ENCODE measurements at places on chromosomes 16 and 17.

DNA sequence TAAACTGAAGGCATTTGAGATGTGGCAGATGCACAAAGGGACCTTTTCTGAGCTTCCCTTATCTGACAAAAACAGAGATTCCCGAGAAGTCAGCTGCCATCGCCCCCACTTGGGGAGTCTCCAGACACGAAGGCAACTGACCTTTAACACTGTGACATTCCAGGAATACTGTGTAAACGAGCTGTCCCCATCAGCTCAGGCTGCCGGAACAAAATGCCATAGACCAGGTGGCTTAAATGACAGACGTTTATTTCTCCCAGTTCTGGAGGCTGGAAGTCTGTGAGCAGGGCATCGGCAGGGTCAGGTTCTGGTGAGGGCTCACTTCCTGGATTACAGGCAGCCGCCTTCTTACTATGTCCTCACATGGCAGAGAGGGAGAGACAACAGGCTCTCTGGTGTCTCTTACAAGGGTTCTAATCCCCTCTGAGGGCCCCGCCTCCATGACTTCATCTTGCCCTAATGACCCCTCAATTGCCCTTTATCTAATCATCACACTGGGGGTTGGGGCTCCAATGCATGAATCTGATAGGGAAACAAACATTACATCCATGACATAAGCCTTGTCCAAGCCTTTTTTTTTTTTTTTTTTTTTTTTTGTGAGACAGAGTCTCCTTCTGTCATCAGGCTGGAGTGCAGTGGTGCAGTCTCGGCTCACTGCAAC is 178.5 kb upstream of the RPL38 start:
- DNase-seq, result no peak

- DNase-seq, result no peak
Observed at GRCh38 chr16:88403794-88404581, 21.2 kb downstream of the ZNF469 start.

GRCh38 chr17:81221842-81222619 is 734 bp downstream of the CEP131 start:
- DNase-seq, result no peak

GRCh38 chr16:3650631-3651265 is 3.7 kb upstream of the DNASE1 start:
- no peak for DNase-seq

GRCh38 chr16:67801241-67801640 is 5.1 kb downstream of the RANBP10 start:
- DNase-seq, result no peak

GRCh38 chr16:84093879-84094270 is 22.9 kb downstream of the MBTPS1 start:
- DNase-seq, result no peak

GRCh38 chr17:33099252-33099651 is 107.6 kb downstream of the SPACA3 start:
- no peak for DNase-seq

DNA sequence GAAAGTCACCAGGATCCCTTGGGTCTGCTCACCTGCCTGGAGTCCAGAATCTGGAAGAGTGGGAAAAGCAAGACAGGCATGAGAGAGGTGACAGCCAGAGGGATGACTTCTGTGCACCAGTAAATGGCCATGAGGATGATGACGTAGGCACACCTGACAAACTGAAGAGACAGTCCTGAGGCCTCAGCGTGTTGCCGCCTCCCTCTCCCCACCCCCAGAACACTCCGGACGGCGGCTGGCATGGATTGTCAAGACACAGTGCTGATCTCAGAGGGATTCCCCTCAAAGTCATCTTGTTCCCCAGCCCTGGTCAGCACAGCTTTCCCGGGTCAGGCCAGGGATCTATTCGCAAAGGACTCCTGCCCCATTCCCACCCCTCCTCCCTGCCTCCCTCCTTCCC is 6.2 kb downstream of the SLC13A5 start:
- DNase-seq, result no peak

DNA sequence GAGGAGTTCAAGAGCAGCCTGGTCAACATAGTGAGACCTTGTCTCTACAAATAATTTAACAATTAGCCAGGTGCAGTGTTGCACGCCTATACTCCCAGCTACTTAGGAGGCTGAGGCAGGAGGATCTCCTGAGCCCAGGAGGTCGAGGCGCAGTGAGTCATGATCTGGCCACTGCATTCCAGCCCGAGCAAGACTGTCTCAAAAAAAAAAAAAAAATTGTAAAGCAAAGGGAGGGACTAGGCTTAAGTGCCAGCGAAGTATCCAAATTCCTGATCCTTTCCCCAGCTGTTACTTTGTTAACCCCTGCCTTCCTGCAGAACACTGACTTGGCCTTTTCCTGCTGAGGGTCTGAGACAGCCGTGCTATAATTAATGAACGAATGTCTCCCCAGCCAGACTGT is 2.7 kb downstream of the GDPD3 start:
- no peak for DNase-seq

GRCh38 chr16:54652201-54652770 is 278.4 kb upstream of the IRX5 start:
- no peak for DNase-seq

DNA sequence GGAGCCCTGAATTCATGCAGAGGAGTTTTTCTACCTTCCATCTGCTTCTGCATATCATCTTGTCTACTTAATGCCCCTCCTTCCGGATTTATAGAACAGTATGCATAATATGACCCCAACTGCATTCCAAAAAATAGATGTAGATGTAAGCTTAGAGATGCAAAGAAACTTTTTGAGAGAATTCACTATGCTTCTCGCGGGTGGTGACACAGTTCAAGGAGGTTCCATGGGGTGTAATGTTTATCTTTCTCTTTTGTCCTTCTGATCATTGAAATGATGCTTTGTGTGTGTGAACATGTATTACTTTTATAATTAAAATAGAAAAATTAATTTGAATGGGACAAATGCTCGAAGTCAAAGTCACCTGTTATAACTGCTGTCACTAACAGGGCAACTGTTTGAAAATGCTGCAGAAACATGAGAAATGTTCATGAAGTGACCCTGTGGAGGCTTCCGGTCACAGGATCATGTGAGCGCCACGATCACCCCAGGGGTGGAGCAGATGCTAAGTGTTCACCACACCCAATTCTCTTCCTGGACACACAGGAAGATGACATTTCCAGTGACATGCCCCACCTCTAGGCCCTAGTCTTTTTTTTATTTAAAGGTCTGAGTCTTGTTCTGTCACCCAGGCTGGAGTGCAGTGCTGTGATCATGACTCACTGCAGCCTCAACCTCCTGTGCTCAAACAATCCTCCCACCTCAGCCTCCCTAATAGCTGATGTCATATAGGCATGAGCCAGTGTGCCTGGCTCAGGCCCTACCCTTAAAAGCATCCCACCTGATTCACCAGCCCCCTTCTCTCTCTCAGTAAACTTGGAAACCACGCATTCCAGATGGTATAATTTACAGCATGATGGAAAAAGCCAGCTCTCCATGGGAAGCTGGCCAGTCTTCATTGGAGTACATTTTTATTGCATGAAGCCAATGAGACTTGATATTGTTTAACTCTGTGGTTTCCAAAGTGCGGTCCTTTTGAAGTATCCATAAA is 21.0 kb upstream of the AGRP start:
- peak; percentile 82 for DNase-seq

DNA sequence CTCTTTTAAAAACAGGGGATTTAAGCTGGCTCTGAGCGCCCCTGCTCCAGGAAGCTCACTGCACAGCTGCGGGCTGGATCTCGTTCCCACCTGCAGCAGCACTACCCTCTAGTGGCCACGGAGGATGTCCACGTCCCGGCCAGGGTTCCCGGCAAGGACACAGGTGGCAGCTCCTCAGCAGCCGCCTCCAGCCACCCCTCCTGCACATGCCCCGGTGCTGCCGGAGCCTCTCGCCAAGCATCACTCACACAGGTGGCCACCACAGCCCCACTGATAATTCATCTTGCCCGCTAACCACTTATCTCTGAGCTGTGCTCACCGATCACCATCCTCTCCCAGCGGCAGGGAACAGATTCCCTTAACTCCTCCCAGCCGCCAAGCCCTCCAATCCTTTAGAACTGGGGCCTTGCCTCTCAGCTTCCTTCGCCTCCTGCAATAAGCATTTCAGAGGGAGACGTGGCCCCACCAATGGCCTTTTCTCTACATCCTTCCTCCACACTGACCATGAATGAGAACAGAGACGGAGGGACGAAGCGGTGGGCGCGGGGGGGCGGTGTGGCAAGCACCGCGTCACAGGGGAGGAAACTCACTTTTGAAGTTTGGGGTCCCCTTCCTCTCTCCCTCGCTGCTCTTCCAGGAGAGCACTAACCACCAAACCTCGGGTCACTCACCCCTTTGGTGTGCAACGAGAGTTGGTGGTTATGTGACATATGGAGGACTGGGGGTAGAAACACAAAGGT is 222.1 kb downstream of the RBFOX3 start:
- DNase-seq, result no peak

DNA sequence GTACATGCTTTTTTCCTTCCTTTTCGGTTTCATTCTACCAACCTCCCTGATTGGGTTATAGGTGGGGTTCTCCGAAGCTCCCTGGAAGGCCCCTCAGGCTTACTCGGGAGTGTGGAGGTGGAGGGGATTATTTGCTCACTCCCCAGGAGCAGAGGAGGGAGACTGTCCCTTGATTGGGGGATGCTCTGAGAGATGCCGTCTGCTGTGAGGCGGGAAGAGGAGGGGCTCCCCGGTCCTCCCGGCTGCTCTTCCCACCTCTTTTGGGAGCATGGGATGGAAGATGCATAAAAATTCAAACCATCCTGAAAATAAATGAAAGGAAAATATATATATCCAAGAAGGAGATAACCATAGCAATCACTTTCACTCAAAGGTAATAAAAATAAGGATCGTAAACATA is 16.1 kb upstream of the RPTOR start:
- DNase-seq, result no peak

DNA sequence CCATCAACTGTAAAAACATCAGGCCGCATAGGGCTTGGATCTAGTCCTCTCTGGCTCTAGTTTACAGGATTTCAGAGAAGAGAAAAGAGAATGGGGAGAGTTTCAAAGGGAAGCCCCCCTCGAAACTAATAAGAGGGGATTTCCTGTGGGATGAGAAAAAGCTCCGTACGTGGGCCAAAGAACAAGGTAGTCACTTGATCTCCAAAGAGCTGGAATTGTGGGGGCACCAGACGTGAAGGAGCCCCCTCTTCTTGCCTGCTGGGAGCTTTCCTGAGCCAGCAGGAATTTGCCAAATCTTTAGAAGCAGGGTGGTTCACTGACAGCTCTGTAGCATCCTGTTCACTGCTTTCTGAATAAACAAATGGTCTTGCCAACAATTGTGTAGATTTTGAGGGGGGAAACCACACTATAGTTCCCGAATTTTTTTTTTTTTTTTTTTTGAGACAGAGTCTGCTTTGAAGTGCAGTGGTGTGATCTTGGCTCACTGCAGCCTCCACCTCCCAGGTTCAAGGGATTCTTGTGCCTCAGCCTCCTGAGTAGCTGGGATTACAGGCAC is 7.0 kb upstream of the TMIGD1 start:
- no peak for DNase-seq

DNA sequence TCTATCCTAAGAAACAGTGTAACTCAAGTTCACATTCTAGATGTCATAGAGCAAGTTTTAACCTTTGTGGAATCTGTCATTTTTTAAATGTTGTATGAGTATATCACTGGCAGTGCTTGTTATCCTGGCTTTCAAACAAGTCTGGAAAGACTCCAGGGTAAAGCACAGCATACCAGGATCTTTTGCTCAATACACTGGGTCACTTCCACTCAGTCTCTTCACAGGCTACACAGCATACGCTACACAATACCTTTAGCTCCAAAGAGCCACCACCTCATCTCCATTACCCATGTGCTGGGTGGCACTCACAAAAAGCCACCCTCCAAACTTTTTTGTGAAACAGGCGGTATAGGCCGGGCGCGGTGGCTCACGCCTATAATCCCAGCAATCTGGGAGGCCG is 69.5 kb downstream of the PARN start:
- no peak for DNase-seq

DNA sequence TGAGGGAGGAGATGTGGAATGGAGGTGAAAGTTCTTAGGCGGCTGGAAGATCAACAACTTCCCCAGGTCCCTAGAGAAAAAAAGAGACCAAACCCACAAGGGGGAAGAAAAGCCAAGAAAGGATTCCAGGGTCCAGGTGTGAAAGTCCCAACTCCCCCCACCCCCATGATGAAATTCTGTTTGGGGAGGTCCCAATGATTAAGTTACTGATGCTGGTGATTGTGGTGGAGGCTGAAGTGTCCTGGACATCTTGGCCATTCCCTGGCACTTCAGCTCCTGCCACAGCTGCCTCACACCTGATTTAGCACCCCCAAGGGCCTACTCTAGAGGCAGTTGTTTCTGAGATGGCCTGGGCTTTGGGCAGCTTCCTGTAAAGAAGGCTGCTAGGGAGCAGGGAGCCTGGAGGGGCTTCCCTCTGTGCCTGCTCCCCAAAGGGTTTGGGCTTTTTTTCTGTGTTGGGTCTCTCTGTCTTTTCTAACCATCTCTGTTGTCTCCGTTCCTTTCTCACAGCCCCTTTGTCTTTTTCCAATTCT is 13.1 kb downstream of the HOXB4 start:
- no peak for DNase-seq

DNA sequence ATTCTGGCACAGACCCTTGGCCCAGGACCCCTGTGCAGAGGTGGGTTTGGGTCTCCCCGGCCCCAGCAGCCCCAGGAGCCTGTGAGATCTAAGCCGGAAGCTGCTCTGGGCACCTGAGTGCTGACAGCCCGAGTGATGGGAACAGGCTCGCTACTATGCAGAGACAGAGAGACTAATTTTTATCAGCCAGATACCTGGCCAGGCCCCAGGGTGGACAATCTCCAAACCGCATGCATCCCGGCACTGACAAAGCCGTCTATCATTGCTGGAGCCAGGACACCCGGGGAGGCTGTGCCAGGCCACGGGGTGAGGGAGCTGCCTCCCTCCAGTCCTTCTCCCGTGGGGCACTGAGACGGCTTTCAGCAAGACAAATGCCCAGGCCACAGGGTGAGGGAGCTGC is 25.0 kb downstream of the CBFA2T3 start:
- no peak for DNase-seq

- DNase-seq, result peak; percentile 79
Observed at GRCh38 chr17:82217530-82218204, 5.0 kb upstream of the CCDC57 start.

GRCh38 chr17:72244956-72245355 is 124.1 kb downstream of the SOX9 start:
- DNase-seq, result no peak

DNA sequence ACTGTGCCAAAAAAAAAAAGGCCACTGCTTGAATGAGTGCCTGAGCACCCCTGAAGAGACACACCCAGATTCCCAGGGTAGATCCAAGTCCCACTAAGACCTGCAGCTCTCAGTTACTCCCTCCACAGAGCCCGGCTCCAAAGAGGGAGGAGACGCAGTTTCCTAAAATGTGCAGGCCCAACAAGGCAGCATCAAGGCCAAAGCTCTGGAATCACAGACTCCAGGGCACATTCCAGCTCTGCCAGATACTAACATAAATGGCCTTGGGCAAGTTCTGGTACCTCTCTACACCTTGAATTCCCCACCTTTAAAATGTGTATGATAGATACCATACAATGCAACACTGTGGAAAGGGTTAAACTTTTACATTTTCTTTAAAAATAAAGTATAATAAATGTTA is 57.0 kb downstream of the GAS7 start:
- no peak for DNase-seq
